ENCODE measurements at places on chromosomes 16 and 17.

DNA sequence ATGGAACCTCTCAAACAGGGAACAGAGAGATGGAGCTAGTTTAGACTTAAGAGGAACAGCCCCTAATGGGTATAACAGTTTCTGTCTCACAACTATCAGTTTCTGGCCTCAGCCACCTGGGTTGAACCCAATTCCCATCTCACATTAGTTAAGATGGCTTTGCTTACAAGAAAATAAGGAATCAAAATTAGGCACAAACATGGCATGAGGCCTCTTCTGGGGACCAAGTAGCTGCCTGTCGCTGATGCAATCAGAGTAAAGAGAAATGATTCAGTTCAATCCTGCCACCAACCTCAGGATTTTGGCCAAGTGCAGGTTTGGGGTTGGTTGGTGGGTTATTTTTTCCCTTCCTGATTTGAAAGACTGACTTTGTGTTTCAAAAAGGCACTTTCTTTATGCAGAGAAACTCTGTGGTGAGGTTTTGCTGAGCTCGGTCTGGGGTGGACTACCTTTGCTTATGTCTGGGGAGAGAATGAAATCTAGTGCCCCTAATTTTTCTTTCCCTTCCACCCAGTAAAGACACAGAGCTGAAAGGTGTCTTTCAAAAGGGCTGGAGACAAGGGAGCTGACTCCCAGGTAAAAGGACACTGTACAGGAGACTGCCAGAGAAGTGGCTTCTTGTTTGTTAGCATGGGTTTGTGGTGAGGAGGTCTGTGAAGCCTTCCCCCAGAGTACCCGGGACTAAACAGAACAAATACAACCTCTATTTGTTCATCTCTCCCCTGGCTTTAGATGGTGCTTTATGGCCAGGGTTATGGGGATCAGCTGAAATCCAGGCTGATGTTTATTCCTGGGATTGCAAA lies 44.8 kb upstream of the NFAT5 start:
- no peak for DNase-seq

- no peak for DNase-seq
Observed at GRCh38 chr16:87684711-87685404, 80.9 kb downstream of the KLHDC4 start.

- no peak for DNase-seq
Observed at GRCh38 chr16:74474416-74474815, 53.1 kb upstream of the CLEC18B start.

GRCh38 chr16:78903843-78904242 lies 696.7 kb downstream of the MAF start:
- DNase-seq = no peak

DNA sequence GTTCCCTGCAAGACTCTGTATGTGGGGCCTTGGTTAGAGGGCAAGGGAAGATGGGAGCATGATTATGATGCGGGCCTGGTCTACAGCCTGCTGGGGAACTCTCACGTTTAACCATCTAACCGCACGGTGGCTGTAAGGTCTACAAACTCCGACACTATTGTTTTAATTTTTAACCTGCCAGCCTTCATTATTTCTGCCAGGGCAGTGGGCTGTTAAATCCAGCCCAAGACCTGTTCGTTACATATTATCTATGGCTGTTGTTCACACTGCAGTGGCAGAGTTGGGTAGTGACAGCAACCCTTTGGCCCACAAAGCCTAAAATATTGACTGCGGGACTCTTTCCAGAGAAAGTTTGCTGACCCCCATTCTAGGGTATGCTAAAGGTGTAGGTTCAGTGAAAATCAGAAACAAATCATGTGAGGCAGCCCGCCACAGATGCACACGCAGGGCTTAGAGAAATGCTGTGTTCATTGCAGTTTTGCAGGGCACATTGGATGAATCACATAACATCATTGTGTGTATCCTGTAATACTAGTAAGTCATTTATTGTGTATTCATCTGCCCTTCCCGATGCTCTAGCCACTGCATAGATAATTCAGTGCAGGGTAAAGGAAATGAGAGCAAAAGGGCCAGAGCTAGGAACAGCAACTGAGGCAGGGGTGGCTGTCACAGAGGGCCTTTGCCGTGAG lies 14.3 kb downstream of the SNX29 start:
- no peak for DNase-seq

DNA sequence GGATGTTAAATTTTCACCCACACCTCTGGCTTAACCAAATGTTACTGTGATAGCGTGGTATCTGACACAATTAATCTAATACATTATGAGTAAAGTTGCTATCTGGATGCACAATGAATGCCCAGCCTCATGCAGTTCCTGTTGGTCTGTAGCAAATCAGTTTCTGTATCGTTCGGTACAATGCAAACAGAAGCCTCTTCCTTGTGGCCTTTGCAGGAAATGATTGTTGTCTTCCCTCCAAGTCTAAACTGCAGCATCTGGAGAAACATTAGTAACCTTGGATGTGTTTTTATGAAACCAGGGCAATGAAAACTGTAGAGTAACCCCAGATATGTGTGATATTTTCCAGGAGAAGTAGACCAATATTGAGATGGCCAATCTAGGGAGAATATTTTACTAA lies 46.8 kb downstream of the CYB561 start:
- DNase-seq = no peak

All from stimulated activated CD8-positive, alpha-beta memory T cell treated with anti-CD3 and anti-CD28 coated beads, Interleukin-4, amount 100 ng/mL, for 4 hours (primary cell).